ENCODE measurements at places on chromosomes 6 and 20.

GRCh38 chr6:65052626-65053025, 654.4 kb downstream of the EYS start:
- no peak for DNase-seq

- peak; percentile 30 for DNase-seq
Observed at GRCh38 chr20:34538671-34539123, 19.8 kb upstream of the MAP1LC3A start.

DNA sequence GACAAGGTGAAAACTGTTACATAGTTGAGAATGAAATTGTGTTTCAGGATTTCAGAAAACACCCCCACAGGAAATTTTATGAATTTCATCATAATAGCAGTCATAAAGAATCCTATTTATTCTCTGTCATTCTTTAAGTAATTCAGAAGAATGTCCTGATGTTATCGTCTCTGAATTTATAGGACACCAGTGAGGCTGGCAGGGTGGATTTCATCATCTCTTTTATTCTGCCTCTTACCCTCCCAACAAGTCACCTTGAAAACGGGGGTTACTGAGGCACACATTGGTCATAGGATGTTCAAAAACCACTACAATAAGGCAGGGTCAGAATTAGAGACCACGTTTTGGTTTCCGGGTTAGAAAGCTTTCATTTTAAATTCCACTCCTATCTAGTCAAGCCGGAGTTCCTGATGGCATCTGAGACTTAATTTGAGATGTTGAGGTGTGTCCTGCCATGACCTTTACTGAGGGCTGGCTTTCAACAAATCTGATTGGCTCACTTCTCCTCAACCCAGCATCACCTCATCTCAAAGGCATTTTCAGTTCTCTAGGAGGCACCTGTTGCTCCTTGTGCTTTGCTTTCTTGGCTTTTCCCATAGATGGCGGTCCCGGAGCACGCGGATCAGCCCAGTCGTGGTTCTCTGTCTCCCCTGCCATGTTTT, 230.6 kb upstream of the SUPT3H start:
- no peak for DNase-seq

DNA sequence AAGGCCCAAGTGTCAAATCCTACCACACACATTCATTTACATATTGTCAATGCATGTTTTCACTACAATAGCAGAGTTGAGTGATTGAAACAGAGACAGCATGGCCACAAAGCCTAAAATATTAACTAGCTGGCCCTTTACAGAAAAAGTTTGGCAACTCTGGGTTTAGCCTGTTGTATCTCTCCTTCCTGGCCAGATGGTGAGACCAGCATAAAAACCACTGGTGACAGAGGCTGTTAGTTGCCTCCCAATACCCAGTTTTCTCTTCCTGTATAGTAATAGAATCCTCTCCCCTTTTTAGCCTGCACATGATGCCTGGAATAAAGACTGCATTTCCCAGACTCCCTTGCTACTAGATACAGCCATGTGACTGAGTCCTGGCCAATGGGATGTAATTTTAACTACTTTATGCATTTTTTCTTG, 100.0 kb upstream of the TAB2 start:
- no peak for DNase-seq

DNA sequence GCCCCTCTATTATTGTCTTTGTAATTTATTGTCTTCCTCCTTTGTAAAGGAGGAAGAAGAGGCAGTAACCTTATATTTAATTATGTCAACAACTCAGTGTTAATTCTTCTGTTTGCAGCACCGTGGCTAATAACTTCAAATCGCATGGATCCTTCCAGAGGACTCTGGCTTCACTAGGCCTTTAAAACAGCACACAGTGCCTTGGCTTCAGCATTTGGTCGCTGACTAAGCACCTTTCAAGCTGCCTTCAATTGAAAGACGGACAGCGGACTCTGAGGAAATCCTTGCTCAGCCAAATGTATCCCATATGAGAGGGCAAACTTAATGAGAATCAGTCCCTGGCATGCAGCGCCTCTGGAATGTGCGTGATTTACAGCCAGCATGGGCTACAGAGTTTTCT, 64.2 kb downstream of the SGK1 start:
- no peak for DNase-seq

- no peak for DNase-seq
Observed at GRCh38 chr6:127347178-127347577, 3.8 kb upstream of the ECHDC1 start.

GRCh38 chr20:17298171-17298570, 71.3 kb downstream of the PCSK2 start:
- no peak for DNase-seq

DNA sequence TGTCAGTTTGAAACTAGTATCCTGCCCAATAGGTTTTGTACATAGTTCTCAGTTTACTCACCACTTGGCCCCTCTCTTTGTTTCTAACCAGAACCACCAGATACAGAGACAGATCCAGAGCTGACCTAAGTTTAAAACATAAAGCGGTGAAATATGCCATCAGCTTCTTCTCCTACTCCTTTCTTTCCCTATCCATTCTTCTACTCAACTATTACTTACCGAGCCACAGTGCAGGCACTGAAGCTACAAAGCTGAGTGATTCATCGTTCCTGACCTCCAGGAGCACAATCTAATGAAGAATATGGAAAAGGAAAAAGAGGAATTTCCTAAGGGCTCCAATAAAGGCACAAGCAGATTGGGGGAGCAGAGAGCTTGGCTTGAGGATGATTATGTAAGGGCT, 286.0 kb downstream of the FOXC1 start:
- no peak for DNase-seq

GRCh38 chr6:96878143-96878542, 19.5 kb downstream of the NDUFAF4 start:
- DNase-seq: no peak

DNA sequence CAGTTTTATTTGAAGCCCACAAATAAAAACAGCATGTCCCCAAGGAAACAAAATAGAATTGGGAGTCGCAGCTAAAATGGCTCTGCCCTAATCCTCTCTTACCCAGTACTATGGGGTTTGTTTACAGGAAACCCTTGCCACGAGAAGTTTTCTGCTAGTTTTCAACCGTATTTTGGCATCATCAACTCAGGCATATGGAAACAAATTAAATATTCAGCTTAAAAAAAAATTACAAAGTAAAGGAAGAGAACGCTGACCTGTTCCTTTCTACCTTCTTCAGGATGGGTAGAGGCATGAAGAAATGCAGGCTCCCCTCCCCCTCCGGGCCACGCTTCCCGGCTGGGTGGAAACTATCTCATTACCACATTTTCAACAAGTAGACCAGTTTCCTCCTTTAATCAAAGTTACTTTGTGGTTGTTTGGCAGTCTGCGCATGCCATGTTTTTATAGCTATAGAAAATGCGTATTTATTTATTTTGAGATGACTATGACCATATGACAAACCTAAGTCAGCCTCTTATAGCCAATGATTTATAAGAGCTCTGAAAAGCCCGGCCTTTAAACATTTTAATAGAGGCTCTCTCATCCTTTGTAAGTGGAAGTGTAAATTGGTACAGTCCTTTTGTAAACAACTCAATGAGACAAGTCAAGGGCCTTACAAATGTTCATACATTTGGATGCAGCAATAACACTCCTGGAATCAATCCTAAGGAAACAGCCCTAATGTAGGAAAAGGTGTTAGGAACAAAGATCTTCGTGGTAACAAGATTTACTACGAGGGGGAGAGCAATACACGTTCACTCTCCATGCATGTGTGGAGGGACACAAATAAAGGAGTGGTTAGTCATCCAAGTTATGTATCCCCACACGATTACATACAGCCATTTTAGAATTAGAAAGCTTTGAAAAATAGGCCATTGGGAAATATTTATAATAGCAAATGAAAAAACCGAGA, 16.1 kb upstream of the ZNF217 start:
- DNase-seq: no peak

- DNase-seq: no peak
Observed at GRCh38 chr20:43994486-43995100, 79.9 kb downstream of the TOX2 start.

- DNase-seq: no peak
Observed at GRCh38 chr20:24585796-24586522, 116.5 kb downstream of the SYNDIG1 start.

DNA sequence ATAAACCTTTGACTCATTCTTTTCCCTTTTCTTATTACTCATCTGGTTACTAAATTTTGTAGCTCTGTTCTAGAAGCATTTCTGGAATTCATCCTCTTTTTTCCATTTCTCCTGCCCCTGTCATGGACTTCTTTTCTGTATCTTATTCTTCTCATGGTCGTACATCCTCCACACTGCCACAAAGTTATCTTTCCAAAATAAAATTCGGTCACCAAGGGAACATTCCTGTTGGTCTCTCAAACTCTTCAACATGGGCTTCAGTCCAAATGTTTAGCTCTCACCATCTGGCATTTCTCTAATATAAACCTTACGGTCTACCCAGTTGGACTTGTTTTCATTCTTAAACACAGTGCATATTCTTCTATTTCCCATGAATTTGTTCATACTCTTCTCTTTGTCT, 428.8 kb upstream of the ID4 start:
- no peak for DNase-seq

- DNase-seq: no peak
Observed at GRCh38 chr6:3800850-3801591, 48.2 kb upstream of the FAM50B start.

DNA sequence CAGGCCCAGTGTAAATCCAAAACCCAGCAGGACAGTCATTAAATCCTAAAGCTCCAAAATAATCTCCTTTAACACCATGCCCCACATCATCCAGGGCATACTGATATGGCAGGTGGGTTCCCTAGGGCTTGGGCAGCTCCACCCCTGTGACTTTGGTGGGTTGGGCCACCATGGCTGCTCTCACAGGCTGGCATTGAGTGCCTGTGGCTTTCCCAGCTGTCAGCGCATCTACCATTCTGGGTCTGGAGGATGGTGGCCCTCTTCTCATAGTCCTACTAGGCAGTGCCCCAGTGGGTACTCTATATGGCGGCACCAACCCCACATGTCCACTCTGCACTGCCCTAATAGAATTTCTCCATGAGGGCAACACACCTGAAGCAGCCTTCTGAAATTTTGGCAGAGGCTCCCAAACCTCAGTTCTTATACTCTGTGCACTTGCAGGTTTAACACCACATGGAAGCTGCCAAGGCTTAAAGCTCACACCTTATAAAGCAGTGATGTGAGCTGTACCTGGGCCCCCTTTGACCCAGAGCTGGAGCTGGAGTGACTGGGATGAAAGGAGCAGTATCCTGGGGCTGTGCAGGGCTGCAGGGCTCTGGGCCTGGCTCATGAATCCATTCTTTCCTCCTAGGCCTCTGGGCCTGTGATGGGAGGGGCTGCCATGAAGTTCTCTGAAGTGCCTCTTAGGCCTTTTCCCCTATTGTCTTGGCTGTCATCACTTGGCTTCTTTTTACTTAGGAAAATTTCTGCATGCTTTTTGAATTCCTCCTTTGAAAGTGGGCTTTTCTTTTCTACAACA, 765.5 kb upstream of the EPHA7 start:
- DNase-seq: no peak

DNA sequence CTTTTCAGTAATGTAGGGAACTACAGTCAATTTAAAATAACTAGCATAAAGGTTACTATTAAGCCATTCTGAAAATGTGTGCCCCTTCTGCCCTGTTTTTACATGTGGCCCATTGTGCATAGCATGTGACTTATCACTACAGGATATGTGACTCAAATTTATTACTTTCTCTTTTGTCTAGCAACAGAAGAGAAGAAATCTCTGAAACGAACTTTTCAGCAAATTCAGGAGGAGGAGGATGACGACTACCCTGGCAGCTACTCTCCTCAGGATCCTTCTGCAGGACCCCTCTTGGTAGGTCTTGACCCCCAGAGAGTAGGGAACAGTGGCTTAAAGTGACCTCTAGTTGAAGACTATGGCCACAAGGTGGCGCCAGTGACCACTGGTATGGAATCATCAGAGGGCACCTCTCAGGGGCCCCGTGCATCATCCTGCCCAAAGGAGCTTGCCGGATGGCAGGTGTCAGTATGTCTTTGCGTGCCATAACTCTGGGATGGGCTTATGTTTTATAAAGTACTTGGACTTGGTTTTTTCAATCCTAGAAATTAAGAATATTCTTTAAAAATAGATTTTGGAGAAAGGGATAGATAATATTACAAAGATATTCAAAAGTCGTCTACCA, 23.9 kb downstream of the RPRD1B start:
- DNase-seq: peak; percentile 38

DNA sequence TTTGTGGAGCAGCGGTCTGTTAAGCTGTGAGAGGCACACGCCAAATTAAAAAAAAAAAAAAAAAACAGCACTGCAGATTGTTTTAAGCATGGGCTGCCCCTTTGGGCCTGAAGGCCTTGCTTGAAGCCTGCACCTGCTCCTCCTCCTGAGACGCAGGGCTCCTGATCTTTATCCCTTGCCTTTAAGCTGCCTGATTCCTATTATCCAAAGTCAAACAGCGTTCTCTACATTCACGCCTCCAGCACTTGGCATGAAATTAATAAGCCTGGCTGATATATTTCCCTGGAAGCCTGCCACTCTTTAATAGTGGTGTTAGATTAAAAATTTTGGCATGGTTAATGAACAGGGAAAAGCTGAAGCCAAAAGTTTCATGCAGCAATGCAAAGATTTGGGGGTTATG, 163.9 kb downstream of the FAXC start:
- no peak for DNase-seq

DNA sequence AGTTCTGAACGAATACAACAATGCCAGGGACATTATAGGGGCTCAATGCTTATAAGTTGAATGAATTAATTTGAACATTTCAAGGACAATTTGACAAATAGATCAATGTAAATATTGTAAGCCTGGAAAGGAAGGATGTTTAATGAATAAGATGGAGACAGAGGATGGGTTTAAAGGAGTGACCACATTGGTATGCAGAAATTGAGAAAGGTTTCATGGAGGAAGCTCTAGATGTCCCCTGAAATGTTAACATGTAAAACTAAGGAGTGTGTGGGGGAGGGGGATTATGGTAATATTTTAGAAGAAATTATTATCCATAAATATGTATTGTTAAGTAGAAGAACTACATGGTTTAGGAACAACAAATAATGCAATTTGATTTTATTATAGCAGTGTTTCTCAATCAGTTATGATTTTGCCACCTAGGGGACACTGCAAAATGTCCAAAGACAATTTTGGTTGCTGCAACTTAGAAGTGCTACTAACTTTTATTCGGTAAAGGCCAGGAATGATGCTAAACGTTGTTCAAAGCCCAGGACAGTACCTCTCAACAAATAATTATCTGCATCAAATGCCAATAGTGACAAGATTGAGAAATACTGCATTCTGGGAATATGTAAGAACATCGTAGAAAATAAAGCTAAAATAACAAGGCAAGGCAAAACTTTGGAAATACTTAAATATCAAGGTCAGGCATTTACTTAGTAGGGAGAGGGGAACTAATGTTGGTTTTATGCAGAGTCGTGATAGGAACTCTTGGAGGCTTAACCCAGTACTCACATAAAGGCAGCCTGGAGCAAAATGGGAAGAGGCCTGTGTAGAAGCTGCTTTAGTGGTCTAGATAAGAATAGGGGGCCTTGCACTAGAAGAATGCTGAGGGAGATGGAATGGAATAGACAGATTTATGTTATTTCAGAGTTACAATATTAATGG, 686.9 kb upstream of the CITED2 start:
- no peak for DNase-seq

GRCh38 chr6:12103158-12103557, 91.0 kb downstream of the HIVEP1 start:
- no peak for DNase-seq

All from GM18507 (cell line).